ENCODE measurements at places on chromosomes 11 and 22.

- no peak for DNase-seq
Observed at GRCh38 chr11:86800960-86801272, 574 bp downstream of the PRSS23 start.

DNA sequence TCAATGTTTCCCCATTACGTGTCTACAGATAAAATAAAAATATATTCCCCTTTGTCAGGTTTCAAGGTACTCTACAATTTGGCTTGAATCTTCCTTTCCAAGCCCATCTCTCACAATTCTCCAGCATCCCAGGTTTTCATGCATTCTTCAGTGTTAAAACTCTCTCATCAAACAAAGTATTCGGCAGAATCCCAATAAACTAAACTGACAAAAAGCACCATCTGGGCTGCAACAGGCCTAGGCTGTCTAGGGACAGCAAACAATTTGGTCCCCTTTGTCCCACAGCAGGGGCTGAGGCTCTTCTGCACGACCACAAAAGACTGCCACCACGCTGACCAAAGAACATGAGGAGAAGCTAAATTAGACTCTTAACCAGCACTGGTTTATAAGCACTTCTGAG, 159.4 kb downstream of the CADM1 start:
- no peak for DNase-seq

GRCh38 chr11:87879118-87879517, 296.1 kb downstream of the RAB38 start:
- no peak for DNase-seq

DNA sequence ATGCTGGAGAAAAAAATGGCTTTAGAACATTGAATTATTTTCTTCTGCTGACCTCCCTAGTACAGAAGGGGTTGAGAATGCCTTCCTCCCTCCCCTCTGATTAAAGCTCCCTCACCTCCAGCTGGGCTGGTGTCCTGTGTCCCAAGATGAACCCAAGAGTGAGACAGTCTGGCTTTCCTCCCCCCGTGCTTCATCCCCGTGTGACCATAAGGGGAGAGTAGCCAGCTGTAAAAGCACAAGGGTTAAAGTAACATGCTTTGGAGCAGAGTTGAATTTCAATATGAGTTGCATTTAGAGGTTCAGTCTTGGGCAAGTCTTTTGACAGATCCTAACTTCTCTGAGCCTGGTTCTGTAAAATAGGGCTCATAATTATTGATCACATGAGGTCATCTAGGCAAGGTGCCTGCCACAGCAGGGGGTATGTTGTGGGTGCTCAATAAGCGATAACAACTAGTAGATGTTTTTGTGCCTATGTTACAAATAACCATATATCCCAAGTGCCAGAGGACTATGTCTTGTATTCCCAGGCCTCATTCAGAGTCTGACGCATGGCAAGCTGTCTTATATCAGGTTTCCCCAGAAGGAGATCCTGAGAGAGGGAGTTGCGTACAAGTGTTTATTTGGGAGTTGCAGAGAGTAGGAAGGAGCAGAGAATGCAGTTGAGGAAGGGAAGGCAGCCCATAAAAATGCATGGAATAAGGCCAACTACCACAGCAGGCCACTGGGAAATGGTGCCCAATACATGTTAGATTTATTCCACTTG, 4.1 kb downstream of the PRG2 start:
- no peak for DNase-seq

DNA sequence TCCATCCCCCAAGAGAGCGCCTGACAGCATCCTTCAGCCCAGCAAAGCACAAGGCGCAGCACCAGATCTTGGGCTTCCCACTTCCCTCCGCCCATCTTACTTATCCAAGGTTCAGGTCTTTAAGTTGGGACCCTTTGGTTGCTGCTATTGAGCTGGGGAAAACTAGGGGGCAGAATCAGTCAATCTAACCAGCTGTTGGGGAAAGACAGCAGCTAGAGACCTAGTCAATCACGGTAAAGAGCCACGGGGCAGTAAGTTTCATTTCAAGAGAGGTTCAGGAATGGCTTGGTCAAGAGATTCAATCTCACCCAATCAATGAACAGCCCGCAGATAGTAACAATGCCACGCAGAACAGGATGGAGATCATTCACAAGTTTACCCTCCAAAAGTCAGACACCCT, 1.7 kb downstream of the ABTB2 start:
- DNase-seq = no peak

DNA sequence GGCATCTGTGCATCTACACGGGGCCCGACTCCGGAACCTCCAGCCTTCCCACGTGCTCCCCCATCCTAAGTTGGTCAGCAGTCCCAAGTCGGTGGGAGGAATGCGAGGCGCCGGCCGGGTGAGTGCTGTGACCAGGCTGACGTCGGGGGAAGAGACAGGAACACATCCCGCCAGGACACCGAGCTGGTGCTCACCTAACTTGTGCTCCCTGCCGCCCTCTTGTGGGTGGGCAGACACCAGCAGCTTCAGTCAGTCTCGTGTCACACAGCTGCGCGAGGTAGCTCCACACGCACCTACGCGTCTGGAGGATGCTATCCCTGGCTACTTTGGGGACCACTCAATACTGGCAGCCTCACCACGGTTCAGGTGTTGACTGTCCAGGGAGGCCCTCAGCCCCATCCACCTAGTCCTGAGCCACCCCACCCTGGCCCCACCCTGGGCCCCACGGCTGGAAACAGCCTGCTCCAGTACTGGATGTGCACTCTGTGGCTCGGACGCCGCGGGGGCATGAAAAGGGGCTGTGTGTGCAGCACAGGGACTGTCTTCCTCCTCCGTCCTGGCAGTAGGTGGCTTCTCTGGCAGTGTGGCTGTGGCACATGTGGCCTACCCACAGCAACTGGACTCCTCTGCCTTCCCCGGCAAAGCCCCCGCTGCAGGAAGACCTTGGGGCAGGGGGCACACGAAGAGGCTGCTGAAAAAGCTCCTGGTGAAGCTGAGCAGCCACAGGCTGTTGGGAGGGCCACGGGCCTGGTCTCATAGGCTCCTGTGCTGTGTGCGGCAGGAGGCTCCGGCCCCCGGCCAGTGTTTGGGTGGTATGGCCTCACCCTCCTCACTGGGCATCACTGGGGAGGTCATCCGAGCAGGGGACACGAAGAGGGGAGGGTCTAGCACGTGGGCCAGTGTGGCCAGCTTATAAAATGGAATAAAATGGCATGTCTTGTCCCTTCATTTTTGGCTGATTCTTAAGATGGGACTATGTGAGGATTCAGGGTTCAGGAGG, 11.2 kb upstream of the BID start:
- peak; percentile 37 for DNase-seq

- DNase-seq = no peak
Observed at GRCh38 chr11:74490941-74491340, 2.6 kb downstream of the LIPT2 start.

- DNase-seq = no peak
Observed at GRCh38 chr11:71934213-71934612, 5.4 kb downstream of the RNF121 start.

DNA sequence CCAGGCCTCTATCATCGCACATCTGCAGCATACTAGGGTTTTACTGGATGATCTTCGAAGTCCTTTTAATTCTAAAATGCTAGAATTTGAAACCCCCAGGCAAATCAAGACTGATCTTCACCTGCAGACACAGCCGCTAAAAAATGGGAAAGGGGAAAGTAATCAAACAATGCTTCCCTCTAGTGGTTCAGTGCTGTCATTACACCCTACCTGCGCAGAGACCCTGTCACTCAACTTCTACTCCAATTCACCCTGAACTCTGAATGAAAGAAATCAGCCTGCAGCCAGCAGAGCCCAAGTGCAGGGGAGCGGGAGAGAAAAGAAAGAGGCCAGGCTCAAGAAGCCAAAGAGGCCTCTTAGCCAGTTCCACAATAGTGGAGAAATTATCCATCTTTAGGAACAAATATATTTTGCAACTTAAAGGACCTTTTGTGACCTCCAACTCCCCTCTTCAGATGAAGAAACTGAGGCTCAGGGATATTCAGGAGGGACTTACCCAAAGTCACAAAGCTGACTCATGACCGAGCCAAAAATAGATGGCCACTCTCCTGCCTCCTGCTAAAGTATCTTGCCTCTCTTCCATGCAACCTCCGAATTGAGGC, 33.0 kb downstream of the SERGEF start:
- peak; percentile 24 for DNase-seq

GRCh38 chr11:101127699-101128570, 1.7 kb downstream of the PGR start:
- DNase-seq = peak; percentile 15

DNA sequence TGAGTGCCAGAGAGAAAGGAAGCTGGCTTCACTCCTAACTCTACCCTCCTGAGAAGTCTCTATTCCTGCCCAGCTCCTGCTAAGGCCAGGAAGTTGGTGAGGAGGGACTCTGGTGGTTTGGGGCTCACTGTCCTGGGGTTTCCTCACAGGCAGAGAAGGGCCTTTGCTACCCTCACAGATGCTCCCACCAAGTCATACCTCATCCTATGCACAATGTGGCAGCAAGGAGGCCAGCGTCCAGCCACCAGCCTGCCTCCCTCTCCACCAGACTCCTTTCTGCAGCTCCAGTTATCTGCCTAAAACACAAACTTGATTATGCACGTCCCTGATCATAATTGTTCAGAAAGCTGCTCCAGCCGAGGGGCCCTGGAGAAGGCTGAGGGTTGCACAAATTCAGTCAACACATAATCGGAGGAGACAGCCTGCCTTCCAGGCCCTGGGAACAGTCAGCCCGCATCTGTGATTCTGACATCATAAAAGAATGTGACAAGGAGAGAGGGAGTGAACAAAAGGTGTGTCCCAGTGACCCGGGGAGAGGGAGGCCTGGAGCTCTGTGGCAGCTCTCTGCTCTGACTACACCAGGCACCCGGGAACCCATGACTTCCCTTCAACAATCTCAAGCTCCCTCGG, 28.8 kb downstream of the DKK3 start:
- no peak for DNase-seq

- DNase-seq = no peak
Observed at GRCh38 chr22:28043266-28043665, 124.2 kb upstream of the PITPNB start.

DNA sequence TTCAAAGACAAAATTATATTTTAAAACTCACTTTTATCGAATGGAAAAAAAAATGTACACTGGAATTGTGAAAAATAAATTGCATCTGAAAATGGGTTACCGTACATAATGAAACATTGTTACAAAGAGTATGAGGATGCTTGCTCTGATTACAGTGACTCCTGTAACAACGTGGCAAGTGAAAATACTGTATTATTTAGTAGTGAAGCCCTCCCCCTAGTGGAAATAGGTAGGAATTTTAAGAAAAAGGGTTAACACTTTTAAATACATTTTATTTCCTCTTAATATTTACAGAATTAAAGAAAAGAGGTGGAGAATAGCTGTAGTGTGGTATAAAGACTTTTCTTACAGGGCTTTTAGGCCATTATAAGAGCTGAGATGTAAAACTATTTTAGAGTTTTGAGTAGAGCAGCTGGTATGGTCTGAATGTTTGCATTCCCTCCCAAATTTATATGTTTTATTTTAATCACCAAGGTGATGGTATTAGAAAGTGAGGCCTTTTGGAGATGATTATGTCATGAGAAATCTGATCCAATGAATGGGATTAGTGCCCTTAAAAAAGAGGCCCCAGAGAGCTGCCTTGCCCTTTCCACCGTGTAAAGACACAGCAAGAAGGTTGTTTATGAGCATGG, 25.2 kb downstream of the FAM76B start:
- DNase-seq = peak; percentile 32

DNA sequence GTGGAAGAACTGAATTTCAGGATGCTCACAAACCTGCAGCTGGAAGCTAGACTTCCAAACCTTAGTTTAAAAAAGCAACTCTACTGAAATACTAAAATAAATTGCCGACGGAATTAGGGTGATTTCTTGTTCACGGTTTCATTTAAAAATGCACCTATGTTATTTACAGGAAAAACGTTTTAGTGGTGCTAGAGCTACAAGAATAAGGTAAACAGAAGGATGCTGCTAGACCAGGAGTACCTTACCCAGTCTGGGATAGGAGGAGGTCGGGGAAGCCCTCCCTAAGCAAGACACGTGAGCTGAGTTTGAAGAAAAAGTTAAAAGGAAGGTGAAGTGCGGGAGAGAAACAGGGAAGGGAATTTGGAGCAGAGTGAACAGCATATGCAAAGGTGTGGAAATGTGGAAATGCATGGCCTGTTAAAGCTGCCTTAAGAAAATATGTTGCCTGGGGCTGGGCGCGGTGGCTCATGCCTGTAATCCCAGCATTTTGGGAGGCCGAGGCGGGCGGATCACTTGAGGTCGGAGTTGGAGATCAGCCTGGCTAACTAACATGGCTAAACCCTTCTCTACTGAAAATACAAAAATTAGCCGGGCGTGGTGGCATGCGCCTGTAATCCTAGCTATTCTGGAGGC, 1.4 kb upstream of the FTH1 start:
- no peak for DNase-seq

DNA sequence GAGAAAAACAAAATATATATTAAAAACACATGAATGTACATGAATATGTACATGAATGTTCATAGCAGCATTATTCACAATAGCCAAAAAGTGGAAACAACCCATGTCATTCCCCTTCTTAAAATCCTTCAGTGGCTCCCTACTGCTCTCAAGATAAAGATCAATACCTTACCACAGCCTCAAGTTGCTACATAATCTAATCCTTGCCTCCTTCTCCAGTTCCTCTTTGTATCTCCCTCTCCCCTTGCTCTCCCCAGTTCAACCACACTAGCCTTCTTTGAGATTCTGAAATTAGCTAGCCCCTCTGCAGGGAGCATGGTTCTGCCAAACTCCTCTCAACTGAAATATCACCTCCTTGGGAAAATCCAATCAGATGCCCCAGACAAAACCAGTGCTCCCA, 28.1 kb downstream of the MTMR2 start:
- DNase-seq = no peak

- DNase-seq = no peak
Observed at GRCh38 chr11:44610186-44610955, 44.9 kb downstream of the CD82 start.

- DNase-seq = no peak
Observed at GRCh38 chr11:102757823-102758549, 22.4 kb downstream of the MMP10 start.

GRCh38 chr11:61923166-61924063, 6.0 kb upstream of the RAB3IL1 start:
- DNase-seq = no peak

DNA sequence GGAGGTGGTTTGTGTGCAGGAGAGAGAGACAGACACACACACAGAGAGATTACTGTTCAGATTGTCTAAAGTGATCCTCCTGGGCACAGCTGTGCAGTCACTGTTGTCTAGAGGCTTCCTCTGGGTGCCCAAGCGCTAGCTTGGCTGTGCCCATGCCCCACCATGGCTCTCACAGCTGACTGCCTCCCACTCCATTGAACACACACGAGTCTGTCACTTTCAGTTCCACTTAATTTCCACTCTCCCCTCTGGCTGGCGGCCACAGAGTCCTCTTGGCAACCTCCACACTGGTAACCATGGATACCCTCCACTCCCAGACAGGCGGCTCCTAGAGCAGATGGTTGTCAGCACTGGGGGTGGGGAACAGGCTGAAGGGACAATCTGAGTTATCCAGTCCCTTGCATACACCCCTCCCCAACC, 29.1 kb downstream of the MAP6 start:
- DNase-seq = peak; percentile 96

DNA sequence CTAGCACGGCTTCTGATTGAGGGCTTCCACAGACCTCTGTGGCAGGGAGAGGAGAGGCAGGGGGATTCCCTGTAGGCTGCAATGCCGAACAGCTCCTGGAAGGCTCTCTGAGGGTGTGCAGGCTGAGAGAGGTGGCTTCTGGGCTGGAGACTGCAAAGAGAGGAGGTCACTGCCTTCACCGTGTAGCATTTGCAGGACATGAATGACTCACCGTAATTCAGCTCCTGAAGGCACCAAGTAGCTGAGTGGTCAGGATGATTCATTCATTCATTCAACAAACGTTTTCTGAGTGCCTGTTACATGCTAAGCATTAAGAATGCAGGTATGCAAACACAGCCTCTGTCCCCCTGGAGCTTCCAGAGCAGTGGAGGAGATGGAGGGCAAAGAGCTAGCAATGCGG, 18.0 kb upstream of the EIF3D start:
- no peak for DNase-seq

- no peak for DNase-seq
Observed at GRCh38 chr11:69318093-69318420, 24.1 kb downstream of the MYEOV start.
